ENCODE measurements at places on chromosomes 13 and 19.

DNA sequence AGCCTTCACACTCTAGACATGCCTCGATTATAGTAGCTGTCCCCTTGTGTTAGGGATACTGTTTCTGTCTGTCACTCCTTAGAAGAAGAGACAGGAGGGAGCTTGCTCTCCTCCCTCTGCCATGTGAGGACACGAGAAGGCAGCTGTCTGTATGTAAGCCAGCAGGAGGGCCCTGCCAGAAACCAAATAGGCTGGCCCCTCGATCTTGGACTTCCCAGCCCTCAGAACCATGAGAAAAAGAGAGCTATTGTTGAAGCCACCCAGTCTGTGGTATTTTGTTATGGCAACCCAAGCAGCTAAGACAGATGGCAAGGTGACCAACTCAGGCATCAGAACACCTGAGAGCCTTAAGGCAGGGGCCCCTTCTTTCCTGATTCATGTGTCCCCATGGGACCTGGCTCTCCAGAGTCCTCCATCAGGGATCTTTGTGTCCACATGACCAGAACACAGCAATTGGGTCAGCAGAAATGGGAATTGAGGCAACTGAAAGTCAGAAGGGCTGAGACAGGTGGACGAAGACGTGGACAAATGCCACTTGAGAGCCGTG lies 65.6 kb upstream of the NPAS1 start:
- DNase-seq: no peak

DNA sequence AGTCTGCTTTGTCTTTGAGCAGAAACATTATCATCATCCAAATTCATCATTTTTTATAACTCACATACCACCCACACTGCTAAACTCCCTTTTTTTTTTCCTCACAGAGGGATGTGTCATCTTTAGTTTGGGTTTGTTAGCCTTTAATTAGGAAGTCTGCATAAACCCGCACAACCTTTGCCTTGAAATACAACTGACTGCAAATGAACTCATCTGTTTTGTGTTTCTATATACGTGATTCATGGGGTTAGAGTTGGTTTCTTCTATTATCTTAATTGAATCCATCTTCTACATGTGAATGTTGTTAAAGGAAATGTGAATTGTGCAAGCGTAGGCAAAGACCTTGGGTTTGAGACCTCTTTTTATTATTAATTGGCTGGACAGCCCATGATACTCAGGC lies 102.7 kb downstream of the SLAIN1 start:
- DNase-seq: no peak

DNA sequence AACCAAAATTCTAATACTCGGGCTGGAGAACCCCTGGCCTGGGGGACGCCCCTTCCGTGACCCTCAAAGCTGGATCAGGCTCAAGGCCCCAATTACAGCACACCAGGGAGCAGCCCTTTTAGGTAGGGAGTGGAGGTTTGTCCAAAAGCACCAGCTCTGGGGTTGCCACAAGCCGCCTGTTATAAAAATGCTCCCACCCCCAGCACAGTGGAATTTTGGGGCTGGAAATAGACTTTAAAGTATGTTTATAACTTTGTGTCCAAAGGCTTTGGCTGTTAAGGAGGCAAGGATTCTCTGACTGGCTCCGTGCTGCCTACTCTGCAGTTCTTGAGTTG lies 564 bp upstream of the GMIP start:
- no peak for DNase-seq

- DNase-seq: no peak
Measured at GRCh38 chr13:113001241-113002140, 32.5 kb downstream of the MCF2L start.

DNA sequence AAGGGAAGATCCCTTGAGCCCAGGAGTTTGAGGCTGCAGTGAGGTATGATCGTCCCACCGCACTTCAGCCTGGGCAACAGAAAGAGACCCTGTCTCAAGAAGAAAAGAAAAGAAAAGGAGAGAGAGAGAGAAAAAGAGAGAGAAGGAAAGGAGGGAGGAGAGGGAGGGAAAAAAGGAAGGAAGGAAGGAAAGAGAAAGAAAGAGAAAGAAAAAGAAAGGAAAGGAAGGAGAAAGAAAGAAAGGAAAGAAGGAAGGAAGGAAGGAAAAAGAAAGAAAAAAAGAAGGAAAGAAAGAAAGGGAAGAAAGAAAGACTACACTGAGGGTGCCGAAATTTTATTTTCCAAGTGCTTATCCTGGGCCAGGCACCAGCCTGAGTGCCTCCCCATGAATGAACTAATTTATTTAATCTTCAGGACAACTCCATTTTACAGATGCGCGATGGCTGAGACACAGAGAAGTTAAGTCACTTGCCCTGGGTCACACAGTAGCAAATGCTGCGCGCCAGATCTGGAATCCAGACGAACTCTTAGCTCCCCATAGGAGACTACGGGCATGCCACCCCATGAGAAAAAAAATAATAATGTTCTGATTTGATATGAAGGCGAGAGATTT lies 2.7 kb downstream of the CDC42EP5 start:
- DNase-seq: no peak

- no peak for DNase-seq
Measured at GRCh38 chr19:38148337-38148736, 75.7 kb downstream of the DPF1 start.

GRCh38 chr13:111184458-111185401 lies 69.6 kb downstream of the ARHGEF7 start:
- DNase-seq: no peak

DNA sequence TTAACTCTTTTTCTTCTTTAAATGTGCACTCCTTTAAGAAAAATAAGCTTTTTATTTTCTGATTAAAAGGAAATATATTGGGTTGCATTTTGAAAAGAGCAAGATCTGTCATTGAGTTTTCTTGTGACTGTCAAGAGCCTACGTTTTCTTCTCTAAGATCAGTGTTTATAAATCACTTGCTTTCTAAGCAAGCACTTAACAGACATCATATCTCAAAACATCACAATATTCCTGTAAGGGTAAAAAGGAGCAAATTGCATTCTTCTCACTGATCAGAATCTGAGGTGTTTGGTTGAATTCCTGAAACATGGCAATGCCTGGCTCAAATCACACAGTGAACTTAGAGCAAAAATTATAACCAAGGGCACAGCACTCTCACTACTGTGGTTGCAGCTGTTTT lies 231.3 kb downstream of the PCDH17 start:
- no peak for DNase-seq
